ENCODE measurements at places on chromosomes 1 and 21.

GRCh38 chr1:62436039-62436465, 797 bp upstream of the USP1 start:
- DNase-seq = no peak

GRCh38 chr1:76909311-76909710, 42.0 kb downstream of the ST6GALNAC5 start:
- DNase-seq = no peak

- no peak for DNase-seq
Measured at GRCh38 chr1:115401676-115402075, 63.6 kb upstream of the NGF start.

DNA sequence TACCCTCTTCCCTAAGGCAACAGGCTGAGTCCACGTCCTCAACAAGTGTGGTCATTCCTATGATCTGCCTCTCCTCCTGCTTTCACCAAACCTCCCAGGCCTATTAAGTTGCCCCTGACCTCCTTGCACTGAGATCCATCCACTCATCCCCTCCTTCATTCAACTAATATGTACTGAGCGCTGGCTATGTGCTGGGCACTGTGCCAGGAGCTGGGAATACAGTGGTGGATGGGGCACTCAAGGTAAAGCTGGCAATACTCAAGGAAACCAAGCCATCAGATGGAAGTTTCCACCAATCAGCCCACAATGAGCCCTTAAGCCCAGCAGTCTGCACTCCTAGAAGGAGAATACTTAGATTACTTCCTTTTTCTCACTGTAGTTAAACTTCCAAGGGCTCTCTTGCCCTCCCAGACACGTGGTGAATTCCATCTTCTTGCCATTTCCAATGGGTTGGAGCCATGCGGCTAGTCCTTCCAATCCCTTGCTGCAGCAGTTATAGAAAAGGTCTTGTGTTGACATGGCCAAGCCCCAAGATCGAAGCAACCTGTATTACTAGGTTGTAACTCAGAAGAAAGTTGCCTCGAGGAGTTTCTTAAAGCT, 279.9 kb upstream of the RUNX1 start:
- no peak for DNase-seq

GRCh38 chr1:19484798-19485361, 459 bp downstream of the CAPZB start:
- no peak for DNase-seq

GRCh38 chr1:31318146-31318545, 21.3 kb downstream of the ZCCHC17 start:
- DNase-seq = no peak

DNA sequence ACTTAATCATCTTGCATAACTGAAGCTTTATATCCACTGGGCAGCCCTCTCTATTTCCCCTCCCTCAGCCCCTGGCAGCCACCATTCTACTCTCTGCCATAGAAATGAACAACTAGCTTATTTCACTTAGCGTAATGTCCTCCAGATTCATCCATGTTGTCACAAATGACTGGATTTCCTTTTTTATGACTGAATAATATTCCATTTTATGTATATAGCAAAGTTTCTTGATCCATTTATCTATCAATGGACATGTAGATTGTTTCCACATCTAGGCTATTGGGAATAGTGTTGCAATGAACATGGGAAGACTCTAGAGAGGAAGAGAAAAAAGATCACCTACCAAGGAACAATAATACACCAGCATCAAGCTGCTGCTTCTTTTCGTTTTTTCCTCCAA, 32.1 kb upstream of the EEIG2 start:
- no peak for DNase-seq

- no peak for DNase-seq
Measured at GRCh38 chr1:55070293-55071164, 31.2 kb downstream of the PCSK9 start.

DNA sequence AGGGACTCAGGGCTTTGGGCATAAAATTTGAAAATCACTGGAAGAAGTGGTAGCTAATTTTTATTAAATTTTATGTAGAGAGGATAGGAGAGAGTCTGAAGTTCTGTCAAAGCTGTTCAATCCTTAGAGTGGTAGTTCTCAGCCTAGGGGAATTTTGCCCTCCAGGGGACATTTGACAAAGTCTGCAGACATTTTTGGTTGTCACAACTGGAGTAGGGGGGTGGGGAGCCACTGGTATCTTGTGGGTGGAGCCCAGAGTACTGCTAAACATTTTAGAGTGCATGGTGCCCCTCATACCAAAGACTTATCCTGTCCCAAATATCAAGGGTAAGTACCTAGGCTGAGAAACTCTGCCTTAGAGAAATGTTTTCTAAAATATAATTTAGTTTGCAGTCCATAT, 30.2 kb downstream of the RASAL2 start:
- no peak for DNase-seq
